ENCODE measurements at places on chromosomes 3 and 15.

DNA sequence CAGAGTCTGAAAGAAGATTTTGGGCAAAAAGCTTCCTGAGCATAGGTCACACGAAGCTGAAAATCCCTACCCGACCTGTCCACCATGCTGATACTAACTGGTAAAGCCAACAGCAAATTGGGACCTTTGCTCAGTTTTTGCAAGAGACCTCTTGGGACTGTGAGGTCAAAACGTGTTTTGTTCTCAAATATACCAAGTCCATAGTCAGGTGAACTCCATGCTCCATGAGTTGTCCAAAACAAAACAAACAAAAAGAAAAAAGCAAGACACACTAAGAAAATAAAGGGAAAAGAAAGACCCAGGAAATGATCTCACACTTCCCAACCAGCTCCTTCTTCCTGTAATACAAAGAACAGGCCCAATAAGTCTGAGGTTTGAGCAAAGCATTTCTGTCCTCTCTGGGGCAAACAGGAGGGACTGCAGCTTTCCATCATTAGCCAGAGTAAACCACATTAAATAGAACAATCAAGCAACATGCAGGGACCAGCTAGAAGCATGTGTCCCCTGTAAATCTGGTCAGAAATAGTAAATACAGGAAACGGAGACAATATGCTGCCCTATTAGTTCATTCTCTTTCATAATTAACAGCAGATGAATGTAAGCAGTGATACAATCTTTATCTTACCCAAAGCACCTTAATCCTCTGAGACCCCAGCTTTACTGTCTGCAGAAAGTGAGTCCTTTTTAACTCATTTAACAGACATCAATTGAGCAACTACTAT is 125.0 kb upstream of the LIPC start:
- DNase-seq = no peak

GRCh38 chr3:86168512-86168911 is 822.4 kb downstream of the VGLL3 start:
- no peak for DNase-seq

DNA sequence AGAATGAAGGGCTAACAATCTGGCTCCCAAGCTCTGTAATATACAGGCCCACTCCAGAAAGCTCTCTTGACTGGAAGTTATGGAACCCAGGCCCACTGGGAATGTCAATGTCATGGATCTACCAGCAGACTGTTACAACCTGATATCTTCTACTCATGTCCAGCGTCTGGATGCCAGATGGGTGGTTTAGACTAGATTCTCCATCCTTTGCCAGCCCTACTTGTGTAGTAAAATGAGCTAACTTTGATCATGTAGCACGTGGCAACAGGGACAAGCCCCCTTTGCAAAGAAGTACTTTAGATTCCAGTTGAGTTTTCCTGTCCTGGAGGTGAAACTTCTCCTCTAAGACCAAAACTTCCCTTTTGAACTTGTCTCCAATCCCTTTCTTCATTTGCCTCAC is 55.1 kb downstream of the HEG1 start:
- no peak for DNase-seq

- DNase-seq = no peak
These were observed 316.5 kb upstream of the PLSCR5 start for GRCh38 chr3:146921693-146922092.

DNA sequence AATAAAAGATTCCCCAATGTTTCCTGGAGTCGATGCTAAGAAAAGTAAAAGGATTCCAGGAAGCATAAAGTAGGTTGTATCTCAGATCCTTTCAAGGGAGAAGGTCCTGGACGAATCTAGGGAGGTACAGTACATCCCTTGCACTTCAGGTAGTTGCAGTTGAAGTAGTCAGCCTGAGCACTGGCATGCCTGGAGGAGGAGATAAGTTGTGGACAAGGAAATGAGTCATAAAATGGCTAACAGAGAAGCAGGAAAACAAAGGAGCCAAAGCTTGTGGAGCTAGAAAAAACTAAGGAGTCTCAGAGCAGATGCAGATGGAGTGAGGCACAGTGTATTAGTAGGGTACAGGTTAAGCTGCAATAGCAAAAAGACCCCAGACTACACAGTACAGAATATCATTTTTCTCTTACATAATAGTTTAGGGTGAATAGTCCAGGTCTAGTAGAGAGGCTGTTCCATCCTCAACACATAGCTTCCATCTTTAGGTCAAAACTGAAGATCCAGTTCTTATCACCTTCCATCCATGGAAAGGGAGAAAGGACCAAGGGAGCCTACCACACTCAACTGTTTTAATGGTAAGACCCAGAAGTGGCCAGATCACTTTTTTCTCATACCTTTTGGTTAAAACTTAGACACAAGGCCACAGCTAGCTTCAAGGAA is 41.3 kb downstream of the COL6A5 start:
- DNase-seq = no peak

DNA sequence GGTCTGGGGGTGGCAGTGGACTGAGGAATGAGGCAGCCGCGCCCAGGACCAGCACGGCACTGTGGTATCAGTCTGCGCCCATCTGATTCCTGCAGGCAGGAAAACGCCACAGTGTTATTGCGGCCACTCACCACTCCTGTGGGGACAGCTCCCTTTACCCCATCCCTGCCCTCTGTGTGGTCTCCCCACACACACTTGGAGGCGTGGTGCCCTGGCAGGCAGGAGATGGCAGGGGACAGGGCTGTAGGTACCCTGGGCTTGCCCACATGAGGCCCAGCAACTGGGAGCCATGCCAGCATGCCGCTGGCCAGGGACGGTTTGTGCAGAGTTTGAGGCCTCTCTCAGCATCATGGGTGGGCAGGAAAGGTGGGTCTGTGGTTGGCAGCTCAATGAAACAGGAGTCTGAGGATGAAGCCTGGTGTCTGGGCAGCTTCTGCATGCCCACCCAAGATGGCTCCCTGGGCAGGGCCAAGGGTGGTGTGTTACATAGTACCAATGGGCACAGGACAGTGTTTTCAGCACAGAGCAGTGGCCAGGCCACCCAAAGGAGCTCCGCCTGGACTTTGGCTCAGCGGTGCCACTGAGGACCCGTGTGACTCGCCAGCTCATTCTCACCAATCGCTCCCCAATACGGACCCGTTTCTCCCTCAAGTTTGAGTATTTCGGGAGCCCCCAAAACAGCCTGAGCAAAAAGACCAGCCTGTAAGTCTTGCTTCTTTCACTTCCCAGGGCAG is 27.2 kb downstream of the ACAA1 start:
- DNase-seq = no peak

GRCh38 chr3:143414571-143415253 is 295.1 kb downstream of the CHST2 start:
- no peak for DNase-seq

DNA sequence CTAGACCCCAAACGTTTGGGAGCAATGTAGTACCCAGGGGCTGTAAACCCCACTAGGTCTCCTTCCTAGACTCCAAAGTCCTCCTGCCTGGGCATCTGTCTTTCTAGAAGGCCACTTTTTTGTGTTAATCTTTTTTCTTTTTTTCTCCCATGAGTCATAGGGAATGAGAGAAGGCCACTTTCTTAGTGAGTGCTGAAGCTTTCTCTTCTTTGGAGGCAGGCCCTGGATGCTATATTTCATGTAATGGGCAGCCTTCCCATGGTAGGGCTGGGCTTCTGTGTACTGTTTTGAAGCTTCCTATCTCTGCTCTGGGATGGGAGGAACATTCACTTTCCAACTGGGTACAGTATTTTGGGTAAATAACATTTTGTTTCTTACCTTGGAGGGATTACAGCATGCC is 15.2 kb upstream of the RTP2 start:
- no peak for DNase-seq

DNA sequence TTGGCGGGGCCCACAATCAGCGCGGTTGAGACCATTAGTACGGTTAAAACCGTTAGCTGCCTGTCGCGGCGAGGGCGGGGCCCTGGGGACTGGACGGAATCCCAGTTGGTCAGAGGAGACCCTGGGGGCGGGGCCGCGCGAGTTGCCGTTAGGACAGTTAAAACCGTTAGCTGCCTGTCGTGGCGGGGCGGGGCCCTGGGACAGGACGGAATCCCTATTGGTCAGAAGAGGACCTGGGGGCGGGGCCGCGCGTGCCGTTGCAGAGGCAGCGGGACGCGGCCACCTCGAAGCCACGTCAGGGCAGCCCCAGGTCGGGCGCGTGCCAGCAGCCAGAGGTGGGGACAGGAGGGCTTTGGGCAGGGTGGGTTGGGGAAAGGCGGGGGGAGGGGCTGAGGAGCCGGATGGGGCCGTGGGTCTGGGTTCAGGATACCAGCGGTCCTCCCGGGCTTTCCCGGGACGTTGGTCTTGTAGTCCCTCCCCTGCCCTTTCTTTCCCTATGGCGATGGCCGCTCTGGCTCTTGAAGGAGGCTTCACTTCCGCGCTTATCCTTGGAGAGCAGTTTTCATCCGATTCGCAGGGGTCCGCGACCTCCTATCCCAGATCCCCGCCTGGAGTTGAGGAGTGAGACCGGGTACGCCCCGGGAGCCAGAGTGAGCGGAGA is 28.0 kb downstream of the KLHDC8B start:
- no peak for DNase-seq
